ENCODE measurements at places on chromosomes 12 and 14. TPM values are rescaled to one million over a fixed set of nuclear protein-coding genes. Genes with fewer than 3 reads are reported as not detected.

SSPN gene
- total RNA-seq = 56.3 TPM

GLIPR1L2 gene
- not detected for total RNA-seq

TMEM132C gene
- 0.96 TPM for total RNA-seq

NTF3 gene
- 58.9 TPM for total RNA-seq

CFAP73 gene
- not detected for total RNA-seq

LRP1-AS gene
- not detected for total RNA-seq

DNA sequence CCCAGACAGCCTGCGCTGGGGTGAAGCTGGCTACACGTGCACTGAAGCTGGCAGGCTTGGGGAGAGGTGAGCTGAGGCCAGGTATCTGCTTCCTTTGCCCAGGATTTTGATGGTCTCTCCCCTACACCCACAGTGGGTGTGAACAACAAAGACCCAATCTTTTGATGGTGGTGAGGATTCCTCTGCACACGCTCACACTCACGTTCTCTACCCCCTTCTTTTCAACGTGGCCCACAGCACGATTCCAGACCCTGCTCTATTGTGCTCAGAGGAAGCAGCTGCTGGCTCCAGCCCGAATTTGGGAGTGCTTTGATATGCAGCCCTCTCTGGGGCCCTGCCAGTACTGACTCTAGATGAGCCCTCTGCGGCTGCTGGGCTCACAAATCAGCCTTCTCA, 4.9 kb downstream of the CD9 start:
- H3K27ac ChIP-seq = peak overlapping the region; percentile 94
- H3K4me3 ChIP-seq = peak overlapping the region; percentile 24
- H3K4me1 ChIP-seq = peaks cover 16% of the 10 kb centered on the region

DNA sequence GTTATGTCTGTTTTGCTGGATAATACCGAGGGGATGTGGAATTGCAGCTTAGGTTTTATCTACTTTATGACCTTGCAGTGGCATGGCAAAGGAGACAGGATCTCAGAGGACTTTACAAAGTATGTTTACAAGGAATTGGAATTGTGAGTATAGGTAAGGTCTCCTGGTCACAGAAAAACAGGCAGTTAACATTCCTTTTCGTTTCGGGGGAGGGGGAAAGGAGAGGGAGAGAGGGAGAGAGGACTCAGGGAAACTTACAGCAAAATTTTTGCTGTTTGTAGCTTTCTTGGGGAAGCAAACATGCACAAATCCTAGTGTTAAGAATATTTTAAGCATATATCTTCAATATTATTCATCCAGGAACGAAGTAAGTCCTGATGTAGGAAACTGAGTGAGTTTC, 590.5 kb upstream of the LRFN5 start:
- no peak for DNase-seq
- no peak overlapping the region for H3K4me3 ChIP-seq
- H3K27me3 ChIP-seq = no peaks in the 10 kb centered on the region

DNA sequence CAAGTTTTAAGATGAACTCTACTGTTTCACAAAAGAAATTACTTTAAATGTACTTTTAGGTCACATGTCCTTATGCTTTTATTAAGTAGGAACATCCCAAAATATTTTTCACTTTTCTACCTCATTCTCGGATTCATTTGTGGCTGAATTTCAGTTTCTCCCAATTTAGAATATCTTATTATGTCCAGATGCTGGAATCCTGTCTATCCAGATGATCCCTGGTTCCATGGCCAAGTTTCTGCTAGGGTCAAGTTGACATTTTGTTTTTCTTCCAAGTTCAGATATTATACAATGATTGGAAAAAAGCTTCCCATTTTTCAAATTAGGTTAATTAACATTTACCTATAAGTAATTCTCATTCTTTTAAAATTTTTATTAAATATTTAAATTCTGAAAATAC, 181.8 kb upstream of the SLC16A7 start:
- H3K36me3 ChIP-seq = no peaks in the 10 kb centered on the region
- H3K4me3 ChIP-seq = no peak overlapping the region
- H3K27ac ChIP-seq = no peak overlapping the region
- H3K4me1 ChIP-seq = no peaks in the 10 kb centered on the region
- no peaks in the 10 kb centered on the region for H3K27me3 ChIP-seq

DNA sequence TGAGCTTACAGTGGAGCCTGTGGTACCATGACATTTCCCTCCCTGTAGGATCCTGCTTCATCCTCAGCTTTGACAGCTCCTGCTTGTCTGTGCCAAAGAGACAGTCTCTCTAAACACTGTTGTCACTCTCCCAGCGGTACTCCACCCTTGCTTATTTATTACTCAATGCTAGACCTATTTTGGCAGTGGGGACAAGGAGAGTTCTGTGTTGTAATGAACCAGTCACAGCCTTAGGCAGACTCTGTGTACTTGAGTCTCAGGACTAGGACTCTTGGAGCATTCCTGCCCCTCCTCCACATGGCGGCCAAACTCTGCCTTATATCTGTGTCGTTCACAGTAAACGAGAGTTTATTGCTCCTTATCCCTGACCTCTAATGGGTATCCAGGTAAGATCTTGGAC, 70.9 kb downstream of the PIK3C2G start:
- H3K27me3 ChIP-seq = no peaks in the 10 kb centered on the region
- no peaks in the 10 kb centered on the region for H3K4me1 ChIP-seq
- H3K4me3 ChIP-seq = no peak overlapping the region
- no peak for DNase-seq

DNA sequence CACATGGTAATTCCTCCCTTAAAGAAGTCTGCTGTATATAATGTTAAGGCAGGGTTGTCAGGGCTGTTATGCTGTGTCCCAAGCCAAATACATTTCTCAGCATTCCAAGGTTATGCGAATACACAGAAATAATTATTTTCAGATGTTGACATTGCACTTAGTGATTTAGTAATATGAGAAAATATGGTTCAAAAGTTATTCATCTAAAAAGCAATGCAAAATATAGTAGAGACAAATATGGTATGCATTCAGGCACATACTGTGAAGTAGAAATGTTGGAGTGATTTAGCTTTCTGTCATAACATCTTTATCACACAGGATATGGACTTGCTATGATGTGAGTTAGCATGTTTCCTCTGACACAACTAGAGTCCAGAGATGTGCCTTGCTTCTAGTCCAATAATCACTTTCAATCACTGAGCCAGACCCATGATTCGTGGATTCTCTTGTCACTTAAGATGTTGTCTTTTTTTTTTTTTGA, 70.0 kb downstream of the PDE3A start:
- H3K27ac ChIP-seq = peak overlapping the region; percentile 44
- H3K4me1 ChIP-seq = peaks cover 46% of the 10 kb centered on the region
- H3K4me3 ChIP-seq = no peak overlapping the region
- no peak for DNase-seq
- H3K27me3 ChIP-seq = no peaks in the 10 kb centered on the region
- no peaks in the 10 kb centered on the region for H3K36me3 ChIP-seq

DNA sequence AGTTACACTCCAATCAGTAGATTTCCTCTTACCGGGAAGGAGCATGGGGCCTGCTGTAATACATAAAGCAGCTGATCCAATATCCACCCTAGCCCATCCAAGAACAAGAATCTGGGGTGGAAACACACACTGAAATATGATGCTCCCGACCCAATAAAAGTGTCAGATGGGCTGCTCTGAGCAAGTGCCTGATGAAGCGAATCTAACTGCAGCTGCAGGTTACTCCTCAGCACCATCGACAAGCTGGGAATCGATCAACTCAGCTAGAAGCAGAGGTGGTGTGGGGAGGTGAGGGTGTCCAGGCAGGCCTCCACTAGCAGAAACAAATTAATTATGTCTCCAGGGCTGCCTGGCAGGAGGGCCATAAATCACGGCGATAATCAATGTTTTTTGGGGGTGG, 64.0 kb upstream of the WSCD2 start:
- no peak overlapping the region for H3K4me3 ChIP-seq
- no peaks in the 10 kb centered on the region for H3K4me1 ChIP-seq
- DNase-seq = no peak
- H3K27ac ChIP-seq = no peak overlapping the region
- H3K36me3 ChIP-seq = no peaks in the 10 kb centered on the region

DNA sequence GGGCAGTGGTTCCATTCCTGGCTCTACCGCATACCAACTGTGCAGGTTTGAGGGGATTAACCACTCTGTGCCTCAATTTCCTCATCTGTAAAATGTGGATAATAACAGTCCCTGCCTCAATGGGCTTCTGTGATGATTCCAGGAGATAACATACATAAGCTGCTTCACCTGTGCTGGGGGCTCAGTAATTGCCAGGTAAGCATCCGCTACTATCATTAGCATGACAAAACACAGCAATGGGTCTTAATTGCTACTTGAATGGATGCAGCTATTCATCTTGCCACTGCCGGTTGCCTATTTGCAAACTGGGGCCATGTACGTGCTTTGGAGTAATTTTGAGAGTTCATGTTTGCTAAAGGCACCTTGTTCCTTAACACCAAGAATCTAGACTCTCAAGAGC, 132.6 kb downstream of the TMEM132D start:
- H3K27ac ChIP-seq = no peak overlapping the region
- no peaks in the 10 kb centered on the region for H3K27me3 ChIP-seq
- DNase-seq = no peak
- no peak overlapping the region for H3K4me3 ChIP-seq

DNA sequence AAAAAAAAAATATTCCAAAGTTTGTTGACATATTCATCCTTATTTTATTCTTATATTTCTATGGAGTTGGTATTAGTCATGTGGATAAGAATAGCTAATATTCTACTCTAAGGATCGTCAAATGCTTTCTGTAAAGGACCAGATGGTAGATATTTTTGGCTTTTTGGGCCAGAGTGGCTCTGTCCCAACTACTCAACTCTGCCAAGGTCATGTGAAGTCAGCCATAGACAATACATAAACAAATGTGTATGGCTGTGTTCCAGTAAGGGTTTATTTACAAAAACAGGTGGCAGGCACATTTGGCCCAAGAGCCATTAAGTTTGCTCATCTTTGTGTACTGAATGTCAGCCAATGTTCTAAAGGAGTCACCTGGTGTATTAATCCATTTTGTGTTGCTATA, 131.8 kb downstream of the TBX5 start:
- no peaks in the 10 kb centered on the region for H3K4me1 ChIP-seq
- H3K4me3 ChIP-seq = no peak overlapping the region
- no peaks in the 10 kb centered on the region for H3K27me3 ChIP-seq
- H3K36me3 ChIP-seq = no peaks in the 10 kb centered on the region
- DNase-seq = no peak

- H3K27ac ChIP-seq = no peak overlapping the region
- no peak for DNase-seq
- H3K4me1 ChIP-seq = no peaks in the 10 kb centered on the region
- H3K36me3 ChIP-seq = no peaks in the 10 kb centered on the region
- H3K4me3 ChIP-seq = no peak overlapping the region
Measured at GRCh38 chr14:33457021-33457420, 493.9 kb downstream of the EGLN3 start.

DNA sequence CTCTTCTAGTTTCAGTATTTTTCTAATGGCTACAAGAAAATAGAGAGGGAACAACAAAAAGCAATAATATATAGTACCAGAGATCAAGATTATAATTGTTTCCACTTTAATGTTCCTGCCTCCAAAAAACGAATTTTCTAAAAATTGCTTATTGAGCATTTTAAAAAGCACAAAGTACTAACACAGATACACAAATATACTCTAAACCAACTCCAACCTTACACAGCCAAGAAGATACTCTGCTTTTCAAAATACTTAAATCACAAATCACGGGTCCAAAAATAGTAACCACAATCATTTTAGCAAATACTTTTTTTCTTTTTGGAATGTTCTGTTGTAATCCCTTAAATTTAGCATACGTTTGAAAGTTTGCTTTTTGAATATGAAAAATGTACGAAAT, 2.0 kb downstream of the YAF2 start:
- no peak for DNase-seq
- H3K27ac ChIP-seq = peak overlapping the region; percentile 13
- no peaks in the 10 kb centered on the region for H3K36me3 ChIP-seq
- no peaks in the 10 kb centered on the region for H3K27me3 ChIP-seq

- no peaks in the 10 kb centered on the region for H3K4me1 ChIP-seq
- peak overlapping the region; percentile 23 for H3K4me3 ChIP-seq
- no peaks in the 10 kb centered on the region for H3K27me3 ChIP-seq
- no peaks in the 10 kb centered on the region for H3K36me3 ChIP-seq
Measured at GRCh38 chr14:22427771-22428231, 161.2 kb downstream of the DAD1 start.

GRCh38 chr12:10305411-10305810, 2.3 kb upstream of the KLRD1 start:
- no peak for DNase-seq
- no peak overlapping the region for H3K27ac ChIP-seq
- H3K36me3 ChIP-seq = no peaks in the 10 kb centered on the region
- H3K4me3 ChIP-seq = no peak overlapping the region

- H3K27me3 ChIP-seq = no peaks in the 10 kb centered on the region
- DNase-seq = no peak
- no peak overlapping the region for H3K27ac ChIP-seq
Measured at GRCh38 chr12:113301811-113302210, 33.1 kb downstream of the SLC8B1 start.

DNA sequence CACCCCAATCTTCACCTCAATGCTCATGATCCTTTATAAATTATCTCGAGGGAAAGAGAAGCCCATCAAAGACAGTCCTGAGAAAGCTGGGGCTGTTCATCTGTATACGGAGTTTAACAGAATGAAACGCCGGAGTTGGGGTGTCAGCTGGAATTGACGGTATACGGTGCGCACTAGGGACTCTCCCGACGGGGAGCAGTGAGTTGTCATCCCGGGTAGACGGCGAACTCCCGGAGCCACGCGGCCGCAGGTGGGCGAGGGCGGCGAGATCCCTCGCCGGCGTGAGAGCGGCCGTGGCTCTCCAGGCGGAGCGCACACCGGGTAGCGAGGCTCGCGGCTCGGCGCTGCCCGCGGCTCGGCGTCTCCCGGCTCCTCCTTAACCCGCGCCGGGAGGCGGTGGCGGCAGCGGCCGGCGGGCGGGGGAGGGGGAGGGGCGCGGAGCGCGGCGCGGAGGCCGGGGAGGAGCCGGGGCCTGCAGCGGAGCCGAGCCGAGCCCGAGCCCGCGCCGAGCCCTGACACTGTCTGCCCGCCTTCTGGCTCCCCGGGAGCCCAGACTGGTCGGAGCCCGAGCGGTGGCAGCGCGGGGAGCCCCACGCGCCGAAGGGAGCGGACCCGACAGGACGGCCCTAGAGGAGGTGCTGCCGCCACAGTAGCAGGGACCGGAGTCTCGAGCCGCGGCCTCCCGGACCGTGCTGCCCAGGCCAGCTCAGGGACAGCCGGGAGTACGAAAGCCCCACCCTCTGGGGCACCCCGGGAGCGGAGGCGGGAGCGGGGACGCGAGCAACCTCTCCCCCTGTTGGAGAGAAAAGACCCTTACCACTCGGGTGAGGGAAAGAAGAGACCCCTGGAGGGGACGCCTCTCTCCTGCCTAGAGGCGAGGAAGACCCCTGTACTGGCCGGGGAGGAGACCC, at the start of gene FOXJ2:
Gene FOXJ2, plus strand, starts transcription at position 475 of the 911 bp plus-strand sequence. CDS start 7,117 bp downstream, outside the sequence.
- H3K4me3 ChIP-seq = peak within 1 kb of the TSS; percentile 81
- H3K36me3 ChIP-seq = no peaks in the 10 kb centered on the region
- no peaks in the 10 kb centered on the region for H3K27me3 ChIP-seq

DNA sequence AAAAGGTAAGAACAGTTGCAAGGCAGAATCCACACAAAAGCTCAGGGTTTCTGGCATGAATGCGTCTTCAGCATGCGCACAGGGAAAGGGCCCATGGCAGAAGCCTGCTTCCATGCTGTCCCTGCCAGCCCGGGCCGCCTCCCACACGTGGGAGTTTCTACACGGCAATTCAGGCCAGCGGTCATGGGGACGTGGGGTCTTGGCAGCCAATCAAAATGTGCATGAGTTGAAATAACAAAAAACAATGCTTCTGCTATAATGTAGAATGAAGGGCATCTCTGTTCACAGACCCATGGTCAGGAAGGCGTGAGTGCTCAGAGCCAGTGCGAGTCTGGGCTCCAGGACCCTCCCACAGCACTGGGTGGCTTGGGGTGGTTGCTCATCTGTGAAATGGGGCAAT, 28.6 kb downstream of the AMN start:
- H3K27ac ChIP-seq = no peak overlapping the region
- peaks cover 91% of the 10 kb centered on the region for H3K36me3 ChIP-seq
- H3K4me3 ChIP-seq = no peak overlapping the region

Data from ascending aorta (tissue), 2 donors.